ENCODE measurements at places on chromosomes 6 and 20. TPM values are rescaled to one million over a fixed set of nuclear protein-coding genes. Genes with fewer than 3 reads are reported as not detected.

The CDSN gene
- total RNA-seq, result not detected

The AGER gene
- total RNA-seq, result 45.4 TPM

The MAP7 gene
- total RNA-seq, result 2.1 TPM

The OTOR gene
- total RNA-seq, result not detected

The STX11 gene
- total RNA-seq, result 14.5 TPM

The KHDC1L gene
- total RNA-seq, result not detected

The CCDC170 gene
- not detected for total RNA-seq

The RAB5IF gene
- total RNA-seq, result 87.9 TPM

Measured in activated CD4-positive, alpha-beta T cell treated with anti-CD3 and anti-CD28 coated beads, Interleukin-2, amount 10 ng/mL, durations not matched to agents 7 days and 5 days (primary cell).